ENCODE measurements at places on chromosomes 5 and 9.

DNA sequence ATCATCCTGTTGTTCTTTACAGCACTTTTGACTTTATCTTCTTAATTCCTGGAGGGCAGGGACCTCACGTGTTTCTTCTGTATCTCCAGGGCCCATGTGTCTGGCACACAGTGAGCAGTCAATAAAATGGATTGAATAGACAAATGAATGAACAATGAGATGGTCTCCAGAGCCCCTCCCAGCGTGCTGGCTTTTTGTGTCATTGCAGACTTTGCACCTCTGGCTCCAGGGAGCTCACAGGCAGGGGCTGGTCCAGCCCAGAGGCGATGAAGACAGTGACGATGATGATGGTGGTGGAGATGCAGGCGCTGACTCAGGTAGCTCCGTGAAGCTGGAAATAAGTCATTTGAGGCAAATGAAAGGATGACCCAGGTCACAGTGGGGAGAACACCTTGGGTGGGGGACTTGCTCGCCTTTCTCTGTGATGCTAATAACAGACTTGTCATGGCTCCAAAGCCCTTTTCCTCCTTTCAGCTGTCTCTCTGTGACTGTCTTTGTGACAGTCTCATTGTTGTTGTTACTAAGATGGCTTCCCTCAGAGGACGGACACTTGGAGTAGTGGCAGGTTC, 30.4 kb upstream of the FABP6 start:
- DNase-seq: no peak

DNA sequence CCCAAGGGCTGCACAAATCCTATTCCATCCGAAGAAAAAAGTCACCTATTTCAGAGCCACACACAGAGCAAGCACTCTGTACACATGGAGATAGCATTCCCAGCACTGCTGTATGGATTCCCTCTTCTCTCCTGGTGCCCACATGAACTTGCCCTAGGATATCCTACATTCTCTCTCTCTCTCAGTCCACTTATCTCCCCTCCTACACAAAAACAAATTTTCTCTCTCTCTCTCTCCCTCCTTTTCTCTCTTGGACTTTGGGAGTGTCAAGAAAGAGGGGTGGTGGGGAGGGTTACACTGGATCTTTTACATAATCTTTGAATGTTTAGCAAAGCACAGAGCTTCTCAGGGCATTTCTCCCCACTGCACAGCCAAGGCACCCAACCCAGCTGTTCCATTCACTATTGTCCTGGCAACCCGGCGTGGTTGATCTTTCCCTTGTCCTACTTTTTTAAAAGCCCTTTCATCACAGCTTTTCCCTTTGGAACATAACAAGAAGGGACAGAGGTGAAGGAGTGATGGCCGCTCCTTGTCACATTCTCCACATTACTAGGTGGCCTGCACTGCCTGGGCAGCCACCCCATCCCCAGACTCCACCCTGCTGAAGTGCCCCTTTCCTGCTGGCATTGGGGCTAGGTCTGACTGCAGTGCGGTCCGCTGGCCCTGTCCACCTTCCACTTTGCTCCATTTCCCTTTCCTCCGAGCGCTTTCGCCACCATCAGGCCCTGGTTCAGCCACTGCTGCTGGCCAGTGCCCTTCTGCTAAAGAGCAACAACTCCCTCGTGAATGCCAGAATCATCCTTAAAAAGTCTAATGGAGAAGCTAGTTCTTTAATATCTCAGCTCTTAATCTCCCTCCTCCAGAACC, 22.2 kb upstream of the SLC1A3 start:
- no peak for DNase-seq

DNA sequence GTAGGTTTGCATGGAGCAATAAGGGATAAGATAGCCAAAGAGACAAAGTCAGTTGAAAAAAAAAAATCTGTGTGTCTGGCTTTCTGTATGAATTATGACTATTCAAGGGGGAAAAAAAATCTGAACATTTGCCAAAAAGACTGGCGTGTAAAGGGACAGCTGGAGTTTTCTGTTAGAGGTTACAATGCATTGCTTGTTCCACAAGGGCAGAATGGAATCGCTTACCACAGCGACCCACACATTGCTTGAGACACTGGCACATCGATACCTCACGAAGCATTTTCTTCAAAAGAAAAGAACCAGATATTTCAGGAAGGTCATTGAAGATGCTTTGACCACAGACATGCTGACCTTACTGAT, 327.8 kb downstream of the TMEM167A start:
- no peak for DNase-seq

GRCh38 chr9:130576176-130576575, 3.2 kb upstream of the FUBP3 start:
- no peak for DNase-seq

GRCh38 chr9:99807276-99807852, 14.3 kb upstream of the NR4A3 start:
- DNase-seq: no peak

DNA sequence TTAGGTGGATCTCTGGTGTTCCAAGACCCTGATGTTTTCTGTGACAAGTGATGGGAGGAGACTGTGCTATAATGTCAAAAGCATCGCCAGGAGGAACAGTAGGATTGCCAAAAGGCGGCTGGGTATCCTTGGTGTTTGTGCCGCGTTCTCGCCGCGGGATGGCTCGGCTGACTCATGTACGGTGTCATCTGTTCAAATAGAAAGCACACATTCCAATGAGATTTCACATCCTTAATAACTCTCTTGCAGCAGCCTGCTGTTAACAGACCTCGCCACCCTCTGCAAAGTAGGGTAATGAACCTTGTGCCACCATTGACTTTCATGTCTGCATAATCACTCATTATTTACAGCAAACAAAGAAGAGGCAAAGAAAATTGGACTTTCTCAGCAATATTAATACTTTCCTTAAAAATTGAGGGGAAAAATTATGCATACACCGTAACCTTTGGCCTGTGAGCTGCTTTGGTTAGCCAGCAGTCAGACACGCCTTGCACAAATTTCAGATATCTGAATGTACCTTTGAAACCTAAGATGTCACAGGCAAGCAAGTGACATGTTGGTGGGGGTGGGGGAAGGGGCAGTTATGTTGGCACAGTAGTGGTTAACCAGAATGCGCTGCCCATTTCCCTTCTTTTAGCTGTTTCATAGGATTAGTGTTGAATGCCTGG, 289.4 kb downstream of the EFNA5 start:
- DNase-seq: no peak

DNA sequence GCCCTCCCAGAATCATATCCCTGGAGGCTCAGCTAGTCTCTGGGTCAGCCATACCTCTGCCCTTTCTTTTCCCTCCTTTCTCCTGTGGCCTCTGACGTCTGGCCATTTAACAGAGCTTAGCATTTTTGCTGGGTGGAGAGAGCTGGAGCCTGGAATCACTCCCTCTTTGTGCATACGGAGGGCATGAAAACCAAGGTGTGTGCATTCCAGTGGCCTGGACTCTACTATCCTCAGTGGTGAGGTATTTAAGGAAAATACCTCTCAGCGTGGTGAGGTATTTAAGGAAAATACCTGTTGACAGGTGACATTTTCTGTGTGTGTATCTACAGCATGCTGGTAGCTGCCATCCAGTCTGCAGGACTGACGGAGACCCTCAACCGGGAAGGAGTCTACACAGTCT, 27.5 kb downstream of the TGFBI start:
- no peak for DNase-seq

DNA sequence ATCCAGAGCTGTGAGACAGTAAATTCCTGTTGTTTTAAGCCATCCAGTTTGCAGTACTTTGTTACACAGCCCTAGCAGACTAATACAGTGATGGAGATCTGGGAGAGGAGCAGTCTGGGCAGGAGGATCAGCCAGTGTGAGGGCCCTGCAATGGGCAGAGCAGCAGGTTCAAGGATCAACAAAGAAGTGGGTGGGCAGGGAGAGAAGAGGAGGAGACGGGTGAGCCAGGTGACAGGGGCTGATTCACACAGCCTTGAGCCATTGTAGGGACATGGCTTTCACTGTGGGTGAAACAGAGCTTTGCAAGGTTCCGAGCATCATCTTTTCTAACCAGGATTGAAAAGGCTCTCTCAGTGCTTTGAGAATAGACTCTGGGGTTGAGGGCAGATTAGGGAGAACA, 88.2 kb upstream of the MVB12B start:
- DNase-seq: no peak

- DNase-seq: no peak
Measured at GRCh38 chr5:141437221-141437620, 6.9 kb downstream of the PCDHGA12 start.

- no peak for DNase-seq
Measured at GRCh38 chr5:114101153-114101552, 260.7 kb upstream of the KCNN2 start.

DNA sequence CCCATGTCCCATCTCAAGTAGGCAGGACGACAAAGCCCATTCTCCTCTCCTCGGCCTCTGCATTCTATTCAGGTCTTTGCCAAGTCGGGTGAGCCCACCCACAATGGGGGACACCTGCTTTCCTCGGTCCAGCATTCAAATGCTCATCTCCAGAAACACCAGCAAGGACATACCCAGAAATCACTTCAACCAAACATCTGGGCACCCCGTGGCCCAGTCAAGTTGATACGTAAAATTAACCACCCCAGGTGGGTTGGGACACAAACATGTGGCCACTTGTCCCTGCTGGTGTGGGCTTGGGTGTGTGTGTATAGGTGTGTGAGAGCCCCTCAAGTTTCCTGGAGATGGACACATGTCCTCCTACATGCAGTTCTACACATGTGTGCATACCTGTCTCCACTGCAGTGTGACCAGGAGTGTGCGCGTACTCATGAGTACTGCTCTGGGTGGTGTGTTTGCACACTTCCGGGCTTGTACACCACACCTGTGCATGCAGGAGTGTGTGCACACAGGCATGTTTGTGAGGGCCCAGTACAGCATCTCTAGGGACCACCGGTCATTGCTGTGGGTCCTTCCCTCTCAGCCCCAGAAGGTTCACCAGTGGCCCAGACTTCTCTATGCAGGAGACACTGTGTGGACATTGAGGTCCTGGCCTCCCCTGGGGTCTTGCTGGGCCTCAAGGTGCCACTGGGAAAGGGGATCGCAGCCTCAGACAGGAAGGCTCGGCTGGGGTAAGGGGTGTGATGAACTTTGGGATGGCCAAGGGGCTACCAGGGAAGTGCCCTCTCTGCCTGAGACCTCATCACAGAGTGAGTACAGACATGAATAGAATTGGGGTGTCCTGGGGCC, 35.4 kb upstream of the RXRA start:
- no peak for DNase-seq

- no peak for DNase-seq
Measured at GRCh38 chr5:61254969-61255555, 77.0 kb upstream of the ZSWIM6 start.

Measured in GOT3 (cell line).